Activated CD8-positive, alpha-beta memory T cell treated with anti-CD3 and anti-CD28 coated beads, Interleukin-2, amount 10 ng/mL, durations not matched to agents 7 days and 5 days (primary cell): ENCODE measurements at places on chromosomes 1 and 21. TPM values are rescaled to one million over a fixed set of nuclear protein-coding genes. Genes with fewer than 3 reads are reported as not detected.
A peak's percentile ranks its signal among the peaks of the same experiment; 100 is the strongest.

- H3K4me3 ChIP-seq, result no peak overlapping the region
- no peak overlapping the region for H3K27ac ChIP-seq
- H3K36me3 ChIP-seq, result no peaks in the 10 kb centered on the region
- H3K27me3 ChIP-seq, result no peaks in the 10 kb centered on the region
- DNase-seq, result no peak
- H3K4me1 ChIP-seq, result no peaks in the 10 kb centered on the region
Observed at GRCh38 chr1:219085082-219085481, 88.6 kb upstream of the LYPLAL1 start.

- peak overlapping the region; percentile 63 for H3K4me3 ChIP-seq
- peaks cover 13% of the 10 kb centered on the region for H3K36me3 ChIP-seq
- peaks cover 62% of the 10 kb centered on the region for H3K4me1 ChIP-seq
- H3K27ac ChIP-seq, result peak overlapping the region; percentile 97
- peak; percentile 87 for DNase-seq
Observed at GRCh38 chr1:244319283-244320132, 132.2 kb downstream of the ADSS2 start.

DNA sequence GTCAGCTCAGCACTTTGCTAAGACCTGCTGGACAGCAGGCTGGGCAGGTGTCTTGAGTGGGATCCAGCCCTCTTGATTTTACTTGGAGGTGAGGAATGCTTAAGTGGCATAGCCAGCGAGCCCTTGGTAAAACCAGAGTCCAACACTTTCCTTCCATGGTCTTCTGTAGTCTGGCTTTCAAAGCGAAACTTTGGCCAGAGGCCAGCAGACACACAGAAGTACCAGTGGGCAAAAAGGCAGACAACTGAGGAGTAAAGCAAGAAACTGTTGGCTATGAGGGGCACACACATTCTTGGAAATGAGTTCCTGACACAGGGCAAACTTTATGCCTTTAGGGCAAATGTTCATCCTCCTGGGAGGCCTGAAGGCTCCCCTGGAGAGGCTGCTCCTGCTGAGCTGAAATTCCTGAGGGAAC is 281.0 kb upstream of the POU3F1 start:
- no peaks in the 10 kb centered on the region for H3K36me3 ChIP-seq
- H3K27ac ChIP-seq, result no peak overlapping the region
- H3K4me1 ChIP-seq, result no peaks in the 10 kb centered on the region
- H3K4me3 ChIP-seq, result no peak overlapping the region

DNA sequence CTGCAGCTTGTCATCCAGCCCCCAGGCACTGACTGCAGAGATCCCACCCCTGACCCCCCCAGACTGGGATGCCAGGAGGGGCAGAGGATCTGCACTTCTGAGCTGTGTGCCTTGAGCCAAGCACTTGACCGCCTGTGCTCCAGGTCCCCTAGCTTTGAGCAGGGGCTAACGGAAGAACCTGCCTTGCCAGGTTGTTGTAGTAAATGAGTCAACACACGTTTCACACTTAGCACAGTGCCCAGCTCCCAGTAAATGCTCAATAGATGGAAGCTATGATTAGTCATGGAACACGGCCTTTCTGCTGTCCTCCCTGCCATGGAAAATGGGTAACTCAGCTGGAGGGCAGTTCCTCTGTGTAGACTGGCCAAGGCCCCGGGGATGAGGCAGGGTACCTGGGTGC is 24.1 kb downstream of the IFFO2 start:
- peaks cover 42% of the 10 kb centered on the region for H3K4me1 ChIP-seq
- DNase-seq, result no peak
- H3K36me3 ChIP-seq, result no peaks in the 10 kb centered on the region
- H3K27me3 ChIP-seq, result no peaks in the 10 kb centered on the region
- H3K4me3 ChIP-seq, result no peak overlapping the region
- no peak overlapping the region for H3K27ac ChIP-seq

GRCh38 chr1:161198194-161198896 is 509 bp downstream of the ADAMTS4 start:
- H3K27ac ChIP-seq, result no peak overlapping the region
- no peak for DNase-seq
- peaks cover 54% of the 10 kb centered on the region for H3K4me1 ChIP-seq
- no peak overlapping the region for H3K4me3 ChIP-seq
- H3K36me3 ChIP-seq, result peaks cover 4% of the 10 kb centered on the region

DNA sequence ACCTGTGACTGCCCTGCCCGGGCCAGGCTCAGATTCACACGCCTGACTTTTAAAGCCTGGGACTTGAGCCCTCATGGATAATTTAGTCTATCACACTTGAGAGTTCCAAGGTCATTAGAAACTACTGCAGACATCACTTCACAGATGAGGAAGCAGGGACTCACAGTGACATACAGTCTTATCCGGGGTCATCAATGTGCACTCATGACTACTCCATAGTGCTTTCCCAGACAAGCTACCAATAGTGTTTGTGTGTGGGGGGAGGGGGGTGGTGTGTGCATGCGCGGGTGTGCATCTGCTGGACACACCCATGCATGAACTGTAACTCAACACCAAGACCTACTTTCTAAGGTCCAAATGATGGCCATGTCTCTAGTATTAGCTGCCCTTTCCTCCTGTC is 16.1 kb upstream of the SLC5A9 start:
- H3K27ac ChIP-seq, result no peak overlapping the region
- no peaks in the 10 kb centered on the region for H3K4me1 ChIP-seq
- no peak for DNase-seq

GRCh38 chr1:221437171-221437570 is 304.7 kb downstream of the DUSP10 start:
- no peaks in the 10 kb centered on the region for H3K36me3 ChIP-seq
- DNase-seq, result no peak
- no peak overlapping the region for H3K27ac ChIP-seq
- peaks cover 7% of the 10 kb centered on the region for H3K27me3 ChIP-seq
- H3K4me1 ChIP-seq, result peaks cover 31% of the 10 kb centered on the region

DNA sequence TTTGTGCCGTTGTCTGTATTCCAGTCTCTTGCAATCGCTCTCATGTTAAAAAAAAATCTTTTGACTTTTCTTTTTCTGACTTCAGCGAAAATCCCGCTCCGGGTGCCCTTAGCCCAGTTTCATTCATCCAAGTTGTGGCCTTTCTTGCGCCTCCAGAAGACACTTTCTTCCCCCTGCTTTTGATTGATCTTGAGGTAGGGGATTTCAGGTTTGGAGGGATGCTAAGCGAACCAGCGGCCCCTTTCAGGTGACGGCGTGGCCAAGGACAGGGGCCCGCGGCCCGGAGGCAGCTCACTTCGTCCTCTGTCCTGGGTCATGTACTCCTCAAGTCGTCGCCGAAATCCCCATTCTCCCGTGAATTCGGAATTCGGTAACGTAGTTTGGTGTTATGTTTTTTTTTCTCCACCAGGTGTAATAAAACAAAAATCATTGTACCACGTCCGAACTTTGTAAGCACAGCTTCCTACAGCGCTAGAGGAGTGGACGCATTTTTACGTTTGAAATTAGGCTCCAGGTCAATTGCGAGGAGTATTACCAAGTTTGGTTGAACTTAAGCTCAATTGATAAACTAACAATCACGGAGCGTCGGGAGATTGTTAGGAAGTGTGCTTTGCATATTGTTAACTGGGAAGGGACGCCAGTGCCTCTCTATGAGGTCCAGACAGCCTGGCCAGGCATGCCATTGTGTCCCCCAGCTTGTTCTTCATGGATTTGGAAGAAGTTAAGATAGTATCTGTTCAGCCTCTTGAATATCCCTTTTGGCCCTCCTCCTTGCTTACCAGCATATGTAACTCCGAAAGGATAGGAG is 1.1 kb downstream of the MRPS6 start:
- DNase-seq, result peak; percentile 46
- peaks cover 49% of the 10 kb centered on the region for H3K4me1 ChIP-seq
- H3K36me3 ChIP-seq, result peaks cover 42% of the 10 kb centered on the region
- H3K27me3 ChIP-seq, result peaks cover 2% of the 10 kb centered on the region
- H3K4me3 ChIP-seq, result peak overlapping the region; percentile 90

DNA sequence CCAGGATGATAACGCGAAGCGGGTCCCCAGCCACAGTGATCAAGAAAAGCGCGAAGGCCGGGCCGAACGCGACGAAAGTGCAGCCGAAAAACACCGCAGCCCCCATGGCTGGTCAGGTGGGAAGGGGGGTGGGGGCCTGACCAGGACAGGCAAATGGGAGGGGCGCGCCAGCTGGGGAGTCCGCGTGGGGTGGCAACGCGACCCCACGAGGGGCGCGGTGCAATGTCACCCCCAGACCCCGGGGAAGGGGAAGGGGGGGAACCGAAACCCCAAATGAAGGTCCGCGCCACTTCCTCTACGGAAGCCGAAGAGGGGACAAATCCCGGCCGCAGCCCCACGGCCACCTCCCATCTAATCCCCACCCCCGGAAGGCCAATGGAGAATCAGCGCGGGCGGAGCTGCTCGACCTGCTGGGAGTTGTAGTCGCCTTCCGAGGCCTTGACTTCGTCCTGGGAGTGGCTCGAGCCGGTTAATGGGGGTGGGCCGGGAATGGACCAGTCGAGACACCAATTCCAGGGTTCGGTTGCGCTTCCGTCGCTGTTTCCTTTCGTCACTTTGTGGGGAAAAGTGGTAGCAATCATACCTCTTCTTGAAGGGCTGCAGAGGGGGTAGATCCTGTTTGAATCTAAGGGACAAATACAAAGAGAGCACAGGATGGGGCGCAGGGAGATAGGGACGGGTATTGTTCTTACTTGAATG is at the start of gene APH1A:
APH1A (minus strand) TSS at position 312 of the 699 bp plus-strand sequence; CDS start at position 106, 206 bp downstream.
- H3K27me3 ChIP-seq, result no peaks in the 10 kb centered on the region
- DNase-seq, result peak; percentile 98
- peaks cover 31% of the 10 kb centered on the region for H3K36me3 ChIP-seq
- H3K27ac ChIP-seq, result peak within 1 kb of the TSS; percentile 99
- H3K4me1 ChIP-seq, result peaks cover 33% of the 10 kb centered on the region
- H3K4me3 ChIP-seq, result peak within 1 kb of the TSS; percentile 94

DNA sequence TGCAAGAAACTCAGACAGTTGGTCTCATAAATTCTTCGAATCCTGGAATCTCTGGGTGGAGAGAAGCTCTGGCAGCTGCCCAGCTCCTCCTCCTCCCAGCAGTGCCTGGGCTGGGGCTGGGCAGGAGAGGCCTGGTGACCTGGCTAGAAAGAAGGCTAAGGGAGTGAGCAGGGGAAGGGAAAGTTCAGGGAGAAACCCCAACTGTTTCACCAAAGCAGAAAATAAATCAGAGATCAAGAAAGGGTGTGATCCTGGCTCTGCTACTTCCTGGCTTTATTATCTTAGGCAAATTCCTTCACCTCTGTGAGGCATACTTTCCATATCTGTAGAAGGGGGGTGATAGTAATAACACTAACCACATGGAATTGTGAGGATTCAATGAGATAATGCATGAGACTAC is 8.8 kb upstream of the COL16A1 start:
- H3K36me3 ChIP-seq, result no peaks in the 10 kb centered on the region
- H3K4me3 ChIP-seq, result no peak overlapping the region

GRCh38 chr1:156920233-156921052 is at the start of gene LRRC71:
TSS of gene LRRC71 (plus strand) at chr1:156920632. CDS start at chr1:156920804, 172 bp downstream.
- H3K4me3 ChIP-seq, result no peak within 1 kb of the TSS
- H3K27ac ChIP-seq, result no peak within 1 kb of the TSS
- peaks cover 87% of the 10 kb centered on the region for H3K27me3 ChIP-seq
- H3K4me1 ChIP-seq, result peaks cover 7% of the 10 kb centered on the region
- H3K36me3 ChIP-seq, result no peaks in the 10 kb centered on the region

GRCh38 chr21:37155186-37155585 is 82.1 kb downstream of the TTC3 start:
- peaks cover 20% of the 10 kb centered on the region for H3K4me1 ChIP-seq
- H3K27ac ChIP-seq, result no peak overlapping the region
- H3K36me3 ChIP-seq, result peaks cover 40% of the 10 kb centered on the region
- no peak overlapping the region for H3K4me3 ChIP-seq
- DNase-seq, result no peak

- DNase-seq, result no peak
- H3K27ac ChIP-seq, result no peak overlapping the region
- no peaks in the 10 kb centered on the region for H3K4me1 ChIP-seq
- no peak overlapping the region for H3K4me3 ChIP-seq
- H3K27me3 ChIP-seq, result no peaks in the 10 kb centered on the region
Observed at GRCh38 chr1:116299248-116299647, 73.8 kb upstream of the ATP1A1 start.

GRCh38 chr1:113303267-113303666 is 87.0 kb upstream of the MAGI3 start:
- no peak for DNase-seq
- no peaks in the 10 kb centered on the region for H3K36me3 ChIP-seq
- no peaks in the 10 kb centered on the region for H3K4me1 ChIP-seq
- H3K4me3 ChIP-seq, result no peak overlapping the region

GRCh38 chr1:218298398-218298797 is 13.3 kb downstream of the RRP15 start:
- H3K36me3 ChIP-seq, result peaks cover 3% of the 10 kb centered on the region
- H3K27me3 ChIP-seq, result no peaks in the 10 kb centered on the region
- no peak overlapping the region for H3K27ac ChIP-seq

GIPC2 gene
- 0.38 TPM for total RNA-seq

ADAMTS1 gene
- total RNA-seq, result 2.0 TPM

LCE6A gene
- total RNA-seq, result not detected

S100A7 gene
- not detected for total RNA-seq

TEDDM1 gene
- total RNA-seq, result not detected

GBP6 gene
- total RNA-seq, result 0.19 TPM
